ENCODE measurements at places on chromosomes 16 and 17. TPM values are rescaled to one million over a fixed set of nuclear protein-coding genes. Genes with fewer than 3 reads are reported as not detected.

DNA sequence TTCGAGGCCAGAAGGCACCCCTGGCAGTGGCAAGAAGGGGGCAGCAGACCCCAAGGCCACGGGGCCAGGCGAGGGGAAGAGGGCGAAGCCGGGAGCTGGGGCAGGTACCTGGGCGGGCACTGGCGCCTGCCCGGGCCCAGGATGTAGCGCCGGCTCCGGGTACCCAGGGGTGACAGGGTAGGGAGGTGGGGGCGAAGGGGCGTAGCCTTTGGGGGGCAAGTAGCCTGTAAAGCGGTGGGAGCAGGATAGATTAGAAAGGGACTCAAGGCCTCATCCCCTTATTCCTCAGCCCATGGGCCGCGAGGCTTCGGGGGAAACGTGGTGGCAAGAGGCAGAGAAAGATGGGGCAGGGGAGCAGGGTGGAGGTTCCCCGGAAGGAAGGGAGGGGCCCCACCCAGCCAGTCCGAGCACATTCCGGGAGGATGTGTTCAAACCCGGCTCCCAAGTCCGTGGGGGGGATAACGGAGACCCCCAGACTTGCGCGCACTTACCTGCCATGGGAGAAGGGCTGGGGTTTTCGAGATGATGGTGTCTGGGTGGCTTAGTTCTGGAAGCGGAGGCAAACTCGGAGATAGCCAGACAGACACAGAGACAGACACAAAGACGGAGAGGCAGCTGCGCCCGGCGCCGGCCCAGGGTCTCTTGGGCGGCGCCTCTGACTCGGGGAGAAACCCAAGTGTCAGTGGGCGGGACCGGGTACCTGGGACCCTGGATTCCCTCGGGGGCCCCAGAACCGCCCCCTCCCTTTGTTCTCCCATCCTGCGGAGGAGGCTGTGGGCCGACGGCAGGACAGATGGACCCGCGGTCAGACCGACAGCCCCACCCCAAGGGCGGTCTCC lies 493 bp downstream of the PLSCR3 start:
- DNase-seq: peak; percentile 78

DNA sequence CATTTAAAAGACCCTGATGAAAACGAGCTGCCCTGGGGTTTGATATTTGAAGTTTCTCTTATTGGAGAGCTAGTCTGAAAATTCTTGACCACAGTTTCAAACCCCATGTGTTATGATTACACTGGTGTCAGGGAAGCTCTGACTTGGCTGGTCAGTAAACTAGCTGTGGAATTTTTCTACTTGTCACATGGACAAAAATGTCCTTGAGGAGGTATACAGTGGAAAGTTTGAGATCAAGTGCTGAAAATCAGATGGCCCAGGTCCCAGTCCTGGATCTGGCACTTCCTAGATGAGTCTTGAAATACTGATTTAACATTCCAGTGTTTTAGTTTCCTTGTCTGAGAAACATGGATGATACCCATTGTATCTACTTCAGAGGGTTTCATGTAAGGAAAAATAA lies 30.7 kb upstream of the SOX9 start:
- DNase-seq: no peak

The KRTAP9-8 gene
- not detected for total RNA-seq

- DNase-seq: no peak
These were observed 23.6 kb downstream of the COPZ2 start for GRCh38 chr17:48013876-48014594.

DNA sequence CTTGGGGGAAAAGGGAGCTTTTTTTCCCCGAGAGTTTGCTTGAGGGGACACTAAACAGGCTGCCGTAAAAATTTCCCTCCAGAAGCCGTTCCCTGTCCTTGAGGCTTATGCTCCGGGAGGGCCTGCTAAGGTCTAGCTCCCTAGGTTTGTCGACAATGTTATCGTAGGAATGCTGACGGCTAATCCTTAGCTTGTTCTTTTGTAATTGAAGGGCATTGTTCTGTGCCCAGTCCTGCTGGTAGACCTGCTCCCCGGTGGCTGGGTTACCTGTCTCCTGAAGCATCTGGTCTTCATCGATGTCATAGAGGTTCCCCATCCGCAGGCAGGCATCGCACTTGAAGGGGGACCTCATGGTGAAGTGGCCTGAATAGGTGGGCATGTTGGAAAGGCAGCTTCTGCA lies 418.7 kb downstream of the GRIN2A start:
- no peak for DNase-seq

GRCh38 chr16:24685539-24686432 lies 43.7 kb upstream of the TNRC6A start:
- no peak for DNase-seq

GRCh38 chr17:1720856-1721386 lies 3.6 kb upstream of the WDR81 start:
- DNase-seq: peak; percentile 85

The TEKT5 gene
- total RNA-seq: not detected

- no peak for DNase-seq
These were observed 75.6 kb upstream of the PLCG2 start for GRCh38 chr16:81703177-81704155.

- DNase-seq: no peak
These were observed 59.6 kb upstream of the TOM1L1 start for GRCh38 chr17:54840885-54841591.

GRCh38 chr17:3590231-3590630 lies 19.0 kb downstream of the TRPV1 start:
- no peak for DNase-seq

The WNT9B gene
- not detected for total RNA-seq

DNA sequence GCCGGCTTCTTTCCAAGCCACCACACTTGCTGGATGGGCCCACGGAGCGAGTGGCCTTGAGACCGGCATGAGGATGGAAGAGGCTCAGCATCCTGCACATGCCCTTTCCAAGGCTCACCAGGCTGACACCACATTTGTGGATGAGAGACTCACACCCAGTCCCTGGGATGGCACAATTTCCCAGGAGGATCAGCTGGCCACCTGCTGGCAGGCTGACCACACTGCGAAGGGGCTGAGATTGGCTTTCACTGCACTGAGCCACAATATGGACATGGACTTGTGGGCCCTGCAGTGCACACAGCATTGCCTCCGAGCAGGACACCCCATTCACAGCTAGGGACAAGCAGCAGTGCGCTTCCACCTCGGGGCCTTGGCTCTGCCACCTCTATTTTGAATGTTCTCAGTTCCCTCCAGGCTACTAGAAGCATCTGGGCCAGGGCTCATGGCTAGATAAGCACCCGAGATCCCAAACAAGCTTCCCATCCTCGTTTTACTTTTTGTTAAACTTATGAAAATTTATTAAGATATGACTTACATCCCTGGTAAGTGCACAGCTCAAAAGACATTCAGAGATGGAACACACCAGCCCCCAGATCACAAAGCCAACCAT lies 25.3 kb upstream of the KSR1 start:
- peak; percentile 61 for DNase-seq

DNA sequence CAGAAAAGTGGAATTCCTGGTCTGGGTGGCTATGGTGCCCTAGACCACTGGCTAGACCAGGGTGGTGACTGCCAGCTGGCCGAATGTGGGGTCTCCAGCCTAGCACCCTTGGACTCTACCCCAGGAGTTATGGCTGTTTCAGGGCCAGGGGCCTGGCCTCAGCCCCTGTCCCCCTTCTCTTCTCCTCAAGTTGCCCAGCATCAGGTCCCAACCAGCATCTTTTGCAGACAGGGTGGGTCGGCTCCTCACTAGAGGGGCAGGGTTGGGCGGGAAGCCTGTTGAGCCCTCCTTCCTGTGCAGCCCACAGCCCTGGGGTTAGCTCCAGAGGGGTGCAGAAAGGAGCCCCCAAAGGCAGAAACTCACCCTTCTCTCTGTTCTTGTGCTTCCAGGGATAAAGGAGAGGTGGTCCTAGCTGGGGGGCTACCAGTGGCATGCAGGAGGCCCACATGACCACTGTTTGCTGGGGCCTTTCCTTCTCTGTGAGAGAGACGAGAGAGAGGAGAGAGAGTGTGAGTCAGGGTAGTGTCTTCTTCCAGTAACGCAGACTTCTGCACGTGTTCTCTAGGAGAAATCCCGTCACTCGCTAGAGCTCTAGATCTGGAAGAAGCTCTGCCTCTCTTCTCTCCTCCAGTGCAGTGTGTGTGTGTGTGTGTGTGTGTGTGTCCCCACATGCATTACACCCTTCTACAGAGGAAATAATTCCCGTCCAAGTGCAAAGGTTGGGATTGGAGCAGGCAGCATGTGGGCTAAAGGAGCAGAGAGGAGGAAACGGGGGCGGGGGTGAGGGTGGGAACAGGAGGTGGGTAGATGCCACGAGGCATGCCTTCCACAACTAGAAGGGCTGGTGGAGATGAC lies 209.4 kb downstream of the SEC14L1 start:
- no peak for DNase-seq

The CCL1 gene
- total RNA-seq: not detected

DNA sequence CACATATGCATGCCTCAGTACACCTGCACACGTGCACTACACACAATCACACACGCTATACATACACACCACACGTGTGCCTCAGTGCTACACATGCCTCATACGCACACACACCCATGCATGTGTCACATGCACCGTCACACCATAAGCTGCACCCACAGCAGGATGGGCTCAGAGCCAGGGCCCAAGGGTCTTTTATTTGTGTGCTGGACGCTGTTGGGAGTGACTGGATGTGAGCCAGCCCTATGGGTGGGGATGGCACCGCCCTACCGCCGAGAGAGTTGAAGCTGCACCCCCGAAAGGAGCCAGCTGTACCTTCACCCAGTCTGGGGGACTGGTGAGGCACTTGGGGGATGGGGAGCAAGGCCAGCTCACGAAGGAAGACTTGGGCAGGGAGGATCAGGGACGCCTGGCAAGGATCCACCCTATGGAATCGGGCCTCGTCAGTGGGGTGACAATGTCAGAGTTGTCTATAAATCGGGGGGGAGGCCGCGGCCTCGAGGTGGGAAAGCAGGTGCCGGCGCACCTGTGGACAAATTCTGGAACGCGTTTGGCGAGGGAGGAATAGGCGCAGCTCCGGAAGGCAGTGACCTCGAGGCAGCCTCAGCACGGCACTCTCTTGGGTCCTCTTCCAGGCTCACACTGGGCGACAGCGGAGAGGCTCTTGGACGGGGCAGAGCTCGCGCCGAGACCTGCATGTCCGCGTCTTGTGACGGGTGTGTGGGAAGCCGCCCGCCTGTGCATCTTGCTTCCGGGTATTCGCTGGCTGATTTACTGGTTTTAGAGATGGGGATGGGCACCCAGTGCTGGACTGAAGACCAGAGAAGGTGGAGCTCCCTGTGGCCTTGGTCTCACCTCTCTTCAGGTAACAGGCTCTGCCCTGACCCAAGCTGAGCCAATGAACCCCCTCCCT lies 7.3 kb downstream of the RGS11 start:
- DNase-seq: no peak

- DNase-seq: no peak
These were observed 45.2 kb downstream of the ST3GAL2 start for GRCh38 chr16:70393662-70394061.

- DNase-seq: no peak
These were observed 11.1 kb downstream of the DEXI start for GRCh38 chr16:10931134-10931533.

The C16orf46 gene
- 1.1 TPM for total RNA-seq

GRCh38 chr16:22030087-22030812 lies 22.3 kb downstream of the MOSMO start:
- DNase-seq: no peak

DNA sequence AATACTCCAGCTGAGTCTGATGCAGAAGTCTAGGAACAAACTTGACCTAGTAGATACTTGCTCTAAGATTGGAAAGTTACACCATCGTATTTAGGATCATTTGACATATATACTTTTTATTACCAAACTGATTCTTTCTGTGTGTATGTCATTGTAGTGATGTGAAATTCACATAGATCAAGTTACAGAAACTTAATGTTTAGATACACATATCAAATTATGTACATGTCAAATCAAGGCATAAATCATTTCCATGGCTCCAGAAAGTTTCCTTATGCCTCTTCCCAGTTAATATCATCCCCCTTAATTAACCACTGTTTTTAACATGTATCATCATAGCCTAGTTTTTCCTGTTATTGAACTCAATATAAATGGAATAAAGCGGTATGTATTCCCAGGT lies 292.0 kb upstream of the CDH11 start:
- no peak for DNase-seq

DNA sequence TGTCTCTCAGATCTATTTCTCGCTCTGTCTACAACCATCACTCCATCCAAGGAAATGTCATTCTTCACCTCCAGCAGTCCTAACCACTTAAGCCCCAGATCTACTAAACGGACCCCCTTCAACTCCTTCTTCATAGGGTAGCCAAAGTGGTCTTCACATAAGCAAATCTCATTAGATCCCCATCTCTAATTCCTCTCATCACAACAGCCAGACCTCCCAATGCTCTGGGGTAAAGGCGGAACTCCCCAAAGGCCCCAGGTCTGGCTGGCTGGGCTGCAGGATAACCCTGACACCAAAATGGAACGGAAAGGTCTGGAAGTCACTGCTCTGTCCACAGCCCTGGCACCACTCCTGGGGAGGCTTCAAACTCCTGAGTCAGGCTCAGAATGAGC lies 11.1 kb downstream of the ST3GAL2 start:
- DNase-seq: no peak

The KRT25 gene
- not detected for total RNA-seq

- no peak for DNase-seq
These were observed 8.1 kb downstream of the PHB1 start for GRCh38 chr17:49406421-49407061.

The CDH1 gene
- 319 TPM for total RNA-seq

GRCh38 chr16:425740-426114 lies 278 bp downstream of the RAB11FIP3 start:
- no peak for DNase-seq

The KRTAP4-9 gene
- not detected for total RNA-seq

The TERB1 gene
- total RNA-seq: not detected

DNA sequence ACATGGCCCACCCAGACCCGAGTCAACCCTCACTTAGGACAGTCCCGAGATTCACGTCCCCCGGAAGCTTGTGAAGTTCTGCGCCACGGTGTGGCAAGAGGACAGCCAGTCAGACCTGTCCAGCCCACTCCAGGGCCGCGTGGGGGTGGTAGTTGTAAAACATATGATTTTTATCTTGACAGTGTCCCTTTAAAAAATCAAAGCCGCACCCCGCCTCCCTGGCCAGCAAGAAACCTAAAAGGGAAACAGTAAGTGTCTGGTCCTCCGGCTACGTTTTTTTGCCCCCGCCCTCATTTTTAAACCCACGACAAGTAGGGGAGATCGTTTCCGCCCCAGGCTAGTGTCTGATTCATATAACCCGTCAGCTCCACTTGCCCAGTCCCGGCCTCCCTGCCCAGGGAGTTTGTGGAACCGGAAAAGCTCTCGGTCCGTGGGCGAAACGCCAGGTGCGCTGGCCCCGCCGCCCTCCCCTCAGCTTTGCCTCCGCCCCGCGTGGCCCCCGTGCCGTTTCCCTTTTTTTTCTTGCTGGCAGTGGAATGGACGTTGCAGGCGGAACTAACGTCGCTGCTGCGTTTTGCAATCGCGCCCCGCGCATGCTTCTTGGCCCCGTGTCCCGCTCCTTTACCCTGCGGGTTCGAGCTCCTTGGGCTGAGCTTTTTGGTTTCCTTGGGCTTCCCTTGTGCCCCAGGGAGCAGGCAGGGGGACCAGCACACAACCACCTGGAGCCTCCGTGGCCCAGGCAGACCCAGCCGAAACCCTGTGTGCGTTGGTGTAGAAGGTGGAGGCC lies 13.3 kb upstream of the NUDT16L1 start:
- DNase-seq: no peak

The HOXB3 gene
- total RNA-seq: not detected
